ENCODE measurements at places on chromosomes 5 and 9. TPM values are rescaled to one million over a fixed set of nuclear protein-coding genes. Genes with fewer than 3 reads are reported as not detected.

GRCh38 chr9:77841739-77842386 is 189.7 kb downstream of the GNAQ start:
- DNase-seq = no peak
- peaks cover 15% of the 10 kb centered on the region for H3K4me1 ChIP-seq
- no peak overlapping the region for H3K27ac ChIP-seq

DNA sequence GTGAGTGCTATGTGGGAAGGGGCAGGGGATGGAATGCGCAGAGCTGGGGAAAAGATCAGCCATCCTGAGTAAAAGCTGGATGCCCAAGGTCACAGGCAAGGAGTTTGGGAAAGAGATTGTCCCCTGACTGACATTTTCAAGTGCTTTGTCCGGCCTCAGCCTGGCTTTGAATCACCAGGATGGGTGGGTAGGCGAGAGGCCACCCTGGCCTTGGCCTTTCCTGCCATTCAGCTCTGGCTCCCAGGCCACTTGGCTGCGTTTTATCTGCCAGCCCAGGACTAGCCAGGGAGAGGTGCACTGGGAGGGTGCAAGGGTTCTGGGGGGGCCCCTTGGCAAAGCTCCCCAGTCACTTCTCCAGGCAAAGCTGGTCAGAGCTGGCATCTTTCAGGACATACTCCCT is 37.4 kb upstream of the SYNPO start:
- peaks cover 3% of the 10 kb centered on the region for H3K36me3 ChIP-seq
- H3K27ac ChIP-seq = no peak overlapping the region
- no peak overlapping the region for H3K4me3 ChIP-seq
- H3K4me1 ChIP-seq = peaks cover 4% of the 10 kb centered on the region

GRCh38 chr9:86660146-86660943 is 287.0 kb downstream of the GAS1 start:
- H3K36me3 ChIP-seq = no peaks in the 10 kb centered on the region
- H3K27ac ChIP-seq = no peak overlapping the region
- no peak for DNase-seq

Gene ABO
- total RNA-seq = 2.1 TPM

Gene RPP25L
- 9.0 TPM for total RNA-seq

Gene SHISAL2B
- not detected for total RNA-seq

Gene ACTBL2
- total RNA-seq = not detected

DNA sequence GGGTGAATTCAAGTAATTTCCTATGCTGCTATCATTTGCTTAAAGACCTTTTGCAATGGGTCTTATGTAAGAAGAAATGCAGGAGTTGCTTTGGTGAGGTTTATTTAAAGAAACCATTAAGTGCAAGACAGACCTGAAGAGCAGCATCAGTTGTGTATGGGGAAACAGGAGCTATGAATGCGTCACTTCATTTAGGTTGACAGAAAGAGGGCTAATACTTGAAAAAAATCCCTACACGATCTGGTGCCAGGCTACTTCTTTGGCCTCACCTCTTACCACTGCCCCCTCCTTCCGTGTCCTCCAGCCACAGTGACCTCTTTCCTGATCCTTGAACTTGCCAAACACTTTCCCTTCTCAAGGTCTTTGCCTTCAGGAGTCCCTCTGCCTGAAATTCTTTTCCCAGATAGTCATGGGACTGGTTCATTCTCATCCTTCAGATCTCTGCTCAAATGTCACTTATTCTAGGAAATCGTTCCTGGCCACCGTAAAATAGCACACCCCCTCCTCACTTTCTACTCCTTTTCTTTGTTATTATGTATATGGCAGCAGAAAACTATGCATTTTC is 1.4 kb upstream of the JAK2 start:
- H3K27me3 ChIP-seq = peaks cover 12% of the 10 kb centered on the region
- H3K36me3 ChIP-seq = peaks cover 3% of the 10 kb centered on the region
- H3K4me1 ChIP-seq = peaks cover 23% of the 10 kb centered on the region
- H3K27ac ChIP-seq = peak overlapping the region; percentile 94
- DNase-seq = no peak

Gene PCDHGA8
- not detected for total RNA-seq

Data from T-helper 17 cell (primary cell).